ENCODE measurements at places on chromosomes 5 and 9. TPM values are rescaled to one million over a fixed set of nuclear protein-coding genes. Genes with fewer than 3 reads are reported as not detected.

Gene FAM200C
- not detected for polyA plus RNA-seq

Gene TAF11L5
- polyA plus RNA-seq, result not detected

Gene CCNH
- polyA plus RNA-seq, result 52.3 TPM

Gene ZNF483
- 1.5 TPM for polyA plus RNA-seq

Gene MLANA
- 0.16 TPM for polyA plus RNA-seq

Gene ADGRV1
- polyA plus RNA-seq, result not detected

Gene ARID3C
- not detected for polyA plus RNA-seq

Gene TPRN
- polyA plus RNA-seq, result 0.41 TPM

Gene PCDHA3
- polyA plus RNA-seq, result not detected

Gene OGN
- polyA plus RNA-seq, result not detected

Gene RNF208
- polyA plus RNA-seq, result not detected

Gene RAB3C
- not detected for polyA plus RNA-seq

Gene OR1B1
- not detected for polyA plus RNA-seq

Gene ZNF454
- polyA plus RNA-seq, result not detected

Gene TRPM3
- not detected for polyA plus RNA-seq

Gene PTPRD
- not detected for polyA plus RNA-seq

Gene KDM4C
- 59.9 TPM for polyA plus RNA-seq

Gene EQTN
- polyA plus RNA-seq, result 0.37 TPM

Gene CCIN
- polyA plus RNA-seq, result not detected

Gene TMEM252
- polyA plus RNA-seq, result not detected

Gene DNAJA1
- 90.6 TPM for polyA plus RNA-seq

Gene SIGMAR1
- polyA plus RNA-seq, result 50.7 TPM

Gene PHYHD1
- polyA plus RNA-seq, result not detected

Gene PHF24
- polyA plus RNA-seq, result not detected

Gene CETN3
- polyA plus RNA-seq, result 24.4 TPM

Gene THBS4
- not detected for polyA plus RNA-seq

Gene CDX1
- polyA plus RNA-seq, result not detected

Gene PKD2L2
- 0.47 TPM for polyA plus RNA-seq

Gene MYO10
- 0.03 TPM for polyA plus RNA-seq

Gene KIF4B
- not detected for polyA plus RNA-seq
